ENCODE measurements at places on chromosomes 5 and 9.

DNA sequence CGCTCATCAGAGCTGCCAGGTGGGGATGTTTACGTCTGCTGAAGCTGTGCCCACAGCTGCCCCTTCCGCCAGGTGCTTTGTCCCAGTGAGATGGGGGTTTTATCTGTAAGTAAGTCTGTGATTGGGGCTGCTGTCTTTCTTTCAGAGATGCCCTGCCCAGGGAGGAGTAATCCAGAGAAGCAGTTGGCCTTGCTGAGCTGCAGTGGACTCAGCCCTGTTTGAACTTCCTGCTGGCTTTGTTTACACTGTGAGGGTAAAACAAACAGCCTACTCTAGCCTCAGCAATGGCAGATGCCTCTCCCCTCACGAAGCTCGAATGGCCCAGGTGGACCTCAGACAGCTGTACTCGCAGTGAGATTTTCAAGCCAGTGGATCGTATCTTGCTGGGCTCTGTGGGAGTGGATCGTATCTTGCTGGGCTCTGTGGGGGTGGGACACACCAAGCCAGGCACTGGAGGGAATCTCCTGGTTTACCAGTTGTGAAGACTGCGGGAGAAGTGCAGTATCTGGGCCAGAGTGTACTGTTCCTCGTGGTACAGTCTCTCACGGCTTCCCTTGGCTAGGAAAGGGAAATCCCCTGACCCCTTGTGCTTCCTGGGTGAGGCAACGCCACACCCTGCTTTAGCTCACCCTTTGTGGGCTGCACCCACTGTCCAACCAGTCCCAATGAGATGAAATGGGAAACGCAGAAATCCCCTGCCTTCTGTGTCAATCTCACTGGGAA, 530.1 kb upstream of the DMAC1 start:
- DNase-seq, result no peak

DNA sequence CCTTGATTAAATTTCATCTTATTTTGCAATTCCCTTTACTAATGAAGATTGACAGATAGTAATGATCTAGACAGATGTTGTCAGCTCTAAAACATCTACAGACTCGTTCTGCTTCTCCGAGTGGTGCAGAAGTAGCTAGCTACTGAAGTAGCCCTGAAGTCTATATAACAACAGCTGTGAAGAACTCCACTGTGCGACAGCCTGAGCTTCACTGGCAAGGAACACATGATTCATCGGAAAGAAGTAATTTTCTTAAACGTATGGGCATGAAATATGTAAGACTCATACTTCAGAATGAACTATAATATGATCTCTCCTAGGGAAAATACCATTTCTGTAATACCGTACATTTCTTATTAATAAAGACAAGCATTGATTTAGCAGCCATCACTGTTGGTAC, 96.2 kb downstream of the TRPM3 start:
- DNase-seq, result no peak

DNA sequence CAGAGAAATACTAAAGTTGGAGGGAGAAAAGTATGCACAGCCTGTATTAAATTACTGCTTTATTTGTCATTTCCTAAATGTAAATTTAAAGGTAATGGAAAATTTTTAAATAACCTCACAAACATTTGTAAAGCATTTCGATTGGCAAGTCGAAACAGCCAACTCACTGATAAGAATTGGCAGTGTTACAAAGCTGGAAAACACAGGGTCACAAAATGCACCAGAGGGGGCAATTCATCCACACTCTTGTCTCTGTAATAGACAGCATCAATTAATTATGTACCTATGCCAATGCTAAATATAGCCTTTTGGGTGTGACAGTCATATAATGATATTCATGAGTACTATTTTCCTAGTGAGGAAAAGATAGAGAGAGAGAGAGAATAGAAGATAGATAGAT, 140.6 kb upstream of the PRLR start:
- no peak for DNase-seq

- no peak for DNase-seq
These were observed 242.8 kb downstream of the CDH18 start for GRCh38 chr5:19745247-19745646.

- DNase-seq, result no peak
These were observed 4.7 kb downstream of the PGGT1B start for GRCh38 chr5:115257981-115258380.

DNA sequence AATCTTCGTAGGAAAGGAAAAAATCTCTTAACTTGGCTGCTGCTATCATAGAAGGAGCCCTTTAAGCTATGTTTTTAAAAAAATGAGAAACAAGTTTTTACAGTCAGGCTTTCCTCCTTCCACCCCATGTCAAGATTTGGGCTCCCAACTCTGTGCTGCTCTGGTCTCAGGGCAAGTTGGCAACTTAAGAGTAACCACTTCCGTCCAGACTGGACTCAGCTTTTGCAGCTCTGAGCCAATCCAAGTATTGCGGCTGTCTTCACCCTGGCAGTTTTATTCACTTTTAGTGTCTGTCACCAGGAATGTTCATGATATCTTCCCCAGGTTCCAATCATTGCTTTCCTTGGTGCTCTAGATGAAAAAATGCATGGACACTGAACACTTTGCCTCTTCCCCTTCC, 115.9 kb upstream of the GAS1 start:
- no peak for DNase-seq

DNA sequence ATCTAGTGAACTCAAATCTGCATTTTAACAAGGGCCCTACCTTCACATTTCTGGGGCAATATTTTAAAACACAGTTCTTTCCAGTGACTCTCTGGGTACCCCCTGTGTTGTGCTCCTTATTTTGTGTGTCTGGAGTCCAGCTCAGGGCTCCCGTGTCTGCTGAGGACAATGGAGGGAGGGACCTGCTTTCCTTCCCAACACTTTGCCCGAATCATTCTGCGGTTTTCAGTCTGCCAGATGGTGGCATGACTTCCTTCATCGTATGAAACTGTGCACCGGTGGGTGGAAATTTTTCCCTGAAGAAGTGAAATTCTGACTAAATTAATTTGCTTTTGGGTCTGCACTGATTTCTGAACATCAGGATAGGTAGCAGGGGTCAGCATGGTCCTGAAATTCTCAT, 153.6 kb upstream of the CD180 start:
- no peak for DNase-seq

DNA sequence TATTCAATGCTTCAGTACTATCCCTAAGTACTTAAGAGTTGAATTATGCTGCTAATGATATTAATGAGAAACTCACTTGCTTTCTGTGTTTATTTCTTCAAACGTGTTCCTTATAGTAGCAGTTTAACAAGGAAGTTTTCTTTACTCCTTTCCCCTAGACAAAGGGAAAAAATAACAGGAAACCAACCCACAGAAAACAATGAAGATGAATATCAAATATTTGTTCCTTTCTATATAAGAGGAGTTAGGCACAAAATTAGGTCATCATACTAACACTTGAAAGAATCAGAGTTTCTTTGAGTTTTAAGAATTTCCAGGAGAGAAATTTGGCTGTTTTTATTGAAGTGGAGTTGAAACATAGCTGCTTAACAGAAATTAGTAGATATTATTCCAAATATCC, 15.4 kb upstream of the OCLN start:
- DNase-seq, result no peak

DNA sequence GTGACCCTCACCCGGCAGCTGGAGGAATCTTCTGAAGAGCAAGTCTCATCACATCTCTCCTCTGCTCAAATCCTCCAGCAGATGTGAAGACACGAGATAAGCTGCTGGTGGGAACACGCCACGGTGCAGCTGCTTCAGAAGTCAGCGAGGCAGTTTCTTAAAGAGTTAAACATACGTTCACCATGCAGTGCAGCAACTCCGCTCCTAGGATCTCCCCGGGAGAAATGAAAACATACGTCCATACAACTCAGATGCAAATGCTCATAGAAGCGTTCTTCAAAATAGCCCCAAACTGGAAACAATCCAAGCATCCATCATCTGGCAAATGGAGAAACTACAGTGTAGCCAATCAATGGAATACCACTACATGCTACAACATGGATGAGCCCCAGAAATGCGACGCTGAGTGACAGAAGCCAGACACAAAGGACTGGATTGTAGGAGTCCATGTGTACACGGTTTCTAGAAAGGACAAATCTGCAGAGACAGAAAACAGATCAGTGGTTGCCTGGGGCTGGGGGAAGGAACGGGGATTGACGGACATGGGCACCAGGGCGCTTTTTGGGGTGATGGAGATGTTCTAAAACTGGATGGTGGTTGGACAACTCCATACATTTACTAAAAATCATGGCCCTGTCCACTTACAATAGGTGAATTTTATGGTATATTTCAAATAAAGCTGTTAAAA, 150.6 kb downstream of the COL23A1 start:
- no peak for DNase-seq

GRCh38 chr5:126395198-126395597, 28.0 kb upstream of the GRAMD2B start:
- DNase-seq, result no peak

- no peak for DNase-seq
These were observed 38.4 kb upstream of the SMIM23 start for GRCh38 chr5:171747061-171747859.

DNA sequence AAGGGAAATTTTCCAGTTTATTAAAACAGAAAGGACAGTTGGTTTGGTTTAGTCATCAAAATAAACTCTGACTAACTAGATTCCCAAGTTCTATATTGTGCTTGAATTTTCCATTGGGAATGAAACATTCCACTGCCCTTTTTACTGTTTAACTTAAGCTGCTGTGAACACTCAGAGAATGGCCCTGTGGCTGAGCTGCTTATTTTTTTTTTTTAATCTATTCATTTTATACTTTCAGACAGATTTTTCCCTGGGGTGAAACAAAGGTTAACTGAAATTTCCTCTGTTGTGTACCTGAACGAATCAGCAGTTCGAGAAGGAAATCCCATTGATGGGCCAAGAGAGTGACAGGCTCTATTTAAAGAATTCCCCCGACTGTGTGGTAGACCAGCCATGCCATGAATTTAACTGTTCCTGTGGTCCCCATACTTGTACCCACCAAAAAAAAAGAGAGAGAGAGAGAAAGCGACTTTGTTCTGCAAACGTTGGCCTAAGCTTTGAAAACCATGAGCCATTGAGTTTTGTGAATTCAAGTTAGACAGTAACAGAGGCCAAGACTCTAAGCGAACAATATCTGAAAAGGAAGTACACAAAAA, 138.7 kb upstream of the GRHPR start:
- DNase-seq, result no peak

DNA sequence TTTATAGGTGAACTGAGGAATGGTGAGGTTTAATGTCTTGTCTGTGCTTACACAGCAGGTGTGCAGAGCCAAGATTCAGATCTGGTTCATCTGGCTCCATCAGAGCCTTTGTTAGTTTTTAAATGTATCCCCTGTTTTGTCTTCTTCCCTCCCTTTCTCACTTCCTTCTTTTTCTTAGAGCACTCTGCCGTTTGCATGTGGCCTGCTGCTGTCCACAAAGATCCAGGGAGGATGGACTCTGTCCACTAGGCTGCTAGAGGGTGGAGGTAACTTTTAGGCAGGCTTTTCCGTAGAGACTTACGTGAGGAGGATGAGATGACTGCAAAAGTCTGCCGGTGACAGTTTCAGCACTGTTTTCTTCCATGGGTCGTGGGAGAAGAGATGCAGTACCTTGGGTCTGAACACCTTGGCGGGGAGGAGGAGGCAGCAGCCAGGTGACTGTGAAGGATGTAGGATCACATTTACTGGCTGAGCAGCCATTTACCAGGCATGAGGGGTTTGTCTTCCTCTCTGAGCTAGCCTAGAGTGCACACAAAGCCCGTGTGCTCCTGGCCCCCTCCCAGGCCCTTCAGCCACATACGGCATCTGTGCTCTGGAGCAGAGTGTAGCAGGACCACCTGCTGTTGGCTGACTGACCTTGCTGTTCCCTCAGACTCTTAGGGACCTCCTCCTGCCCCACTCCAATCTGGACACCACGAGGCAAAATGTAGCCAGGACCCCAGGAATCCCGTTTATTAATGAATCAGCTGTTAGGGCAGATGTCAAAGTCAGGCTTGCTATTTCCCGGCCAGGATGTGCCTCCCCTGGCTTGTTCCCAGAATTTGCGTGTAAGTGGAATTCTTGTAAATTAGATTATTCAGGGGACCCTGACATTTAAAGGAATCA, 1.8 kb downstream of the NTMT1 start:
- no peak for DNase-seq

- no peak for DNase-seq
These were observed 61.0 kb upstream of the SMIM23 start for GRCh38 chr5:171724468-171725204.

- DNase-seq, result no peak
These were observed 481.0 kb upstream of the RGMB start for GRCh38 chr5:98292496-98292895.

- no peak for DNase-seq
These were observed 3.2 kb downstream of the TAS2R1 start for GRCh38 chr5:9626955-9627354.

DNA sequence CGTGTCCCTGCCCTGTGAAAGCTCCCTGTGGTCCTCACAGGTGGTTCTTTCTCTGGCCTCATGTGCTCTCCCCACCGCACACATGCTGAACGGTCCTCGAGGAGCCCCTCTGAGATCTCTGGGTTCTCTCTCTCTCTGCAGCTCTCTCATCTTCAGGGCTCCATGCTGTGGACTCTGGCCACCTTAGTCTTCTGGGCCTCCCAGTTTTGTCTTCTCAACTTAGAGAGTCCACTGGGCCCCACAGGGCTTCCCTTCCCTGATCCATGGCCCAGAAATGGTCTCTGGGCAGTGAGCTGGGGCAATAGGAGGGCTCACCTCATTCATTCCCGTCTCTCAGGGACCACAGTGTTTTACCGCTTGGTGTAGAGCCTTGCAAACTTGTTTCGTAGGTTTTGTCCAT, 26.4 kb downstream of the FGD3 start:
- DNase-seq, result no peak

All from stimulated activated CD4-positive, alpha-beta T cell treated with anti-CD3 and anti-CD28 coated beads, Interleukin-15, amount 100 ng/mL, for 24 hours (primary cell).